Gastroesophageal sphincter (tissue), 4 donors: ENCODE measurements at places on chromosomes 6 and 20. TPM values are rescaled to one million over a fixed set of nuclear protein-coding genes. Genes with fewer than 3 reads are reported as not detected.

DNA sequence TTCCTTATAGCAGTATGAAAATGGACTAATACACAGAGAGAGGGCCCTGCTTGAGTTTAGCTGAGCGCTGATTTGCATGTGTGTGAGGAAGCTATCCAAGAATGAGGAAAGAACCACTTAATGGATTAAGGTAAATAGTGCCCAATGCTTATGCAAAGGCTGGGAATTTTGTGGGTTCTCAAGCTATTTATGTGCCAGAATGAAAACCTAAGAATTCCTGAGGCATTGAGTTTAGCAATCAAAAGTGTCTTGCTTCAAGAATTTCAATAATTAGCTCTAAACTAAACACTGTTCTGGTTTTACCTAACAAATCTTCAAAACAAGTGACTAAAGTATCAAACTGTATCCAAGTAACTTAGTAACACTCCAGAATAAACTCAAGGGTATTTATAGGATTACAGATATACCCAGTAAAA lies 7.0 kb upstream of the OR14J1 start:
- ATAC-seq: no peak

- ATAC-seq: no peak
These were observed 356.7 kb upstream of the MMS22L start for GRCh38 chr6:97639702-97640101.

GRCh38 chr6:128519931-128520435 lies 416 bp downstream of the PTPRK start:
- peak; percentile 52 for ATAC-seq

GRCh38 chr6:77368660-77369313 lies 94.5 kb downstream of the HTR1B start:
- peak; percentile 42 for ATAC-seq

GRCh38 chr6:156652231-156652750 lies 124.9 kb upstream of the ARID1B start:
- no peak for ATAC-seq

- no peak for ATAC-seq
These were observed 93.5 kb downstream of the SNAP25 start for GRCh38 chr20:10312111-10312510.

DNA sequence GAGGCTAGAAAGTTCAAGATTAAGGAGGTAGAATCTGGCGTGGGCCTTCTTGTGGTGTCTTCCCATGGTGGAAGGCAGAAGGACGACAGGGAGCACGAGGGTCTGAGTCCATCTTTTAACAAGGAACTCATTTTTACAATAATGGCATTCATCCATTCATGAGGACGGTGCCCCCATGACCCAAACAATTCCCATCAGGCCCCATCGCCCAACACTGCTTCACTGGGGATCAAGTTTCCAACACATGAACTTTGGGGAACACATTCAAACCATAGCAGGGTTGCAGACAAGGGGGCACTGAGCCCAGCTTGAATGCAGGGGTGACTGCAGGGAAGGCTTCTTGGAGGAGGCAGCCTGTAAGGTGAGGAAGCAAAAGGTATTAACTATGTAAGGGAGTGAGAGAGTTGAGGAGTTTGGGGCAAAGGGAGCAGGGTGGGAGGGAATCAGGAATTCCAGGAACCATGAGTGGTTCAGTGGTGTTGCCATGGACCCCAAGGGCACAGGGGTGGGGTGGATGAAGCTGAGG lies 5.5 kb downstream of the RAB44 start:
- no peak for ATAC-seq

GRCh38 chr20:23233341-23233740 lies 117.2 kb upstream of the NXT1 start:
- ATAC-seq: no peak

CCR6 gene
- total RNA-seq: not detected

DNA sequence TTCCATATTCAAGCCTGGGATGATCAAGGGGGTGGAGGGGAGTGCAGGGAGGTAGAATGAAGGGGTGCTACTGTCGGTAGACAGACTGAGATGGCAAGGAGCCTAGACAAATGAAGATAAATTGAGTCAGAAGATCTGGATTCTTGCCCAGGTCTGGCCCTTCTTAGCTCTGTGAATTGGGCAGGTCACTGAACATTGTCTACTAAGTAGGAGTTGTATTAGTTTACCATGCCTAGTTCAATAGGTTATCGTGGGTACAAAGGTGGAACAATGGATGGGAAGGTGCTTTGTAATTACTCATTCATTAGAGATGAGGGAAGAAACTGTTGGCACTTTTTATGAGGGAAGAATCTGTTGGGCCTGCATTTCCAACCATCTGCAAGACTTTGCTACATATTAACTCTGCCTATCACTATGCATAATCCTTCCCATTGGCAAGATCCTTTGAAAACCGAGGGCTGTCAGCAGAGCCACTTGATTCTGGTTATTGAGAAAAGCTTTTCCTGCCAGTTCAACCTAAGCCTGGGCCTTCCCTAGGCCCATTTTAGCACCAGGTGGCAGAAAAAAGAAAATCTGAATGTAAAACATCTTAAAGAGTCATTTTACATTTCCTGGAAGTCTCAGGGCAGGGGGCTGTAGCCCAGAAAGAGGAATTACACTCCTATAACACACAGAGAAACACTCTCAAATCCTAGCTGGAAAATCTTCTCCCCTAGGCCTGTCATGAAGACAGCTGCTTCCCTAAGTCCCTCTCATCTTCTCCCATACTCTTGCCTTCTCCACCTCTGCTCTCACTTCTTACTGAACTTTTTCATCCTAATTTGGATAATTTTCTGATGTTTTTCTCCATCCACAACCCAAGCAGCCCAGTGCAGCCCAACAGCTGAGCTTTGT lies 103.5 kb downstream of the CD24 start:
- ATAC-seq: no peak

DNA sequence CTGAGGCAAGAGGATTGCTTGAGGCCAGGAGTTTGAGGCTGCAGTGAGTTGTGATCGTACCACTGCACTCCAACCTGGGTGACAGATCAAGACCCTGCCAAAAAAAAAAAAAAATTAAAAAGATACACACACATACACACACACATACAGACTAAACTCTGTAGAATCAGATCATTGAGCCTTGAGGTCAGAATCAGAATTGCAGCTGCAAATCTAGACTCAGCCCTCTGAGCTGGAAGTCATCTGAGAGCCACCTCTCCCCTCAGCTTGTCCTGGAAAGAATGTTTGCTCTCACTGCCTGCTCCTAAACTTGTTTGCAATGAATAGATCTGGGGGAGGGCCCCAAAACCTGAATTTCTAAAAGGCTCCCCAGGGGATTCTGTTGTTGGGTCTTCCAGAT lies 41.4 kb upstream of the ANGPT4 start:
- no peak for ATAC-seq

DNA sequence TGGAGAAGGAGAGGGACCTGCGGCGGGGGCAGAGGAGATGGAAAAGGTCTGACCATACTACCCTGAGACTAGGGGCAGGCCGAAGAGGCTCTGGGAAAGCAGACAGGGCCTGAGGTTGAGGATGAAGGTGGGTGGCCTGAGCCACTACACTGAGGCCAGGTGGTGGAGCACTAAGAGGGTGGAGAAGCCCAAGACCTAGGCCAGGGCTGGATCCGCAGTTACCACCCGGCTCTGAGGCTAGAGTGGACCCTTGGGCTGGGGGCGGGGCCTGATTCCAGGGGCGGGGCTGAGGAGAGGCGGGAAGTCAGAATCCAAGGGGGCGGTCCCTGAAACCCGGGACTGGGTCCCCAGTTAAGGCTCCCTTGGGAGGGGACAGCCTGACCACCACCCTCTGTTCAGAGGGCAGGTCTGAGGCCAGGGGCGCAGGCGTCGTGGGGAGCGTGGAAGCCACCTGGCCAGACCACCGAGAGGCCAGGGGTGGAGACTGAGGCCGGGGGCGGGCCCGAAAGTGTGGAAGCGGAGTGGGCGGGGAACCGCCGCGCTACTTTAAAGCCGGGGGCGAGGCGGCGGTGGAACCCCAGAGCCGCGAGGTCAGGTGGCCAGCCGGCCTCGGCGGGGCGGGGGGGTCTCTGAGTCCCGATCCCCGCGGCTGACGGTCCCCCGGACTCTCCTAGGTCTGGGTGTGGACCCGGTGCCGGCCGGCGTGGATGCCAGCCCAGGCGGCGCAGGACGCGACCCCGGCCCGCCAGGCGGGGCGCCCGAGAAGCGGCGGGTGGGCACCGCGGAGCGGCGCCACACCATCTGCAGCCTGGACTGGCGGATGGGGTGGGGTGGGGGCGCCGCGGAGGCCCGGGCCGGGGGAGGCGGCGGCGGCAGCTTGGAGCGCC lies 8.3 kb downstream of the CCM2L start:
- peak; percentile 56 for ATAC-seq

MC3R gene
- total RNA-seq: not detected

C6orf163 gene
- not detected for total RNA-seq

- ATAC-seq: no peak
These were observed 205.6 kb upstream of the FLRT3 start for GRCh38 chr20:14543040-14543439.

- ATAC-seq: no peak
These were observed 94.4 kb upstream of the BEND6 start for GRCh38 chr6:56860475-56860874.

- ATAC-seq: no peak
These were observed 37.3 kb downstream of the RNF146 start for GRCh38 chr6:127303917-127304316.
